ENCODE measurements at places on chromosomes 4 and X.

GRCh38 chr4:24169956-24170355 is 280.1 kb upstream of the PPARGC1A start:
- DNase-seq: no peak

DNA sequence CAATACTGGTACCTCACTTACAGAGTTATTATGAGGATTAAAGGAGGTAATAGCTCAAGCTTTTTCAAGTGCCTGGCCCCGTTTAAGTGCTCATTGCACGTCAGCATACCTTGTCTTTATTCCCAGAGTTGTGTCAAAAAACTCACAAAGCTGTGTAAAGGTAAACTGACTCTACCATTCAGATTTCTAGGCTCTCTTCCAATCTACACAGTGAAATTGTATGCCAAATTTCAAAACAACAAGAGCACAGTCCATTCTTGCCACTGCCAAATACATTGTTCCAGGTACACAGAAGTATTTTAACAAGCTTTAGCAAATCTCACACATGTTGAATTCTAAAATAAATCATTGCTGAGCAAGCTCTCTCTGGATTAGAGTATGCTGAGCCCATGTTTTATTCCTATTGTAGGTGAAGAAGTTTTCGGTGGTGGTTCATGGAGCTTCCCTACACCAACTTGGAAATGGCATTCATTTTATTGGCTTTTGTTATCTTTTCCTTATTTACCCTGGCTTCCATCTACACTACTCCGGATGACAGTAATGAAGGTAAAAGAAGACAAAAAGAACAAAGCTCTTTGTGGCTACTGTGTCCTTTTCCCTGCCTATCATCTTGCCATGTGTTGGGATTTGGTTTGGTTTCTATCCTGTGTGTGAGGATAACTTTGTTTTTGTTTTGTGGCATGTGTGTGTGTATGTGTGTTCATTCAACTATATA is 16.2 kb downstream of the SMIM31 start:
- DNase-seq: no peak

GRCh38 chr4:90127706-90128345 is 632 bp downstream of the CCSER1 start:
- DNase-seq: no peak

GRCh38 chrX:66833426-66833825 is 194.5 kb upstream of the EDA2R start:
- no peak for DNase-seq

DNA sequence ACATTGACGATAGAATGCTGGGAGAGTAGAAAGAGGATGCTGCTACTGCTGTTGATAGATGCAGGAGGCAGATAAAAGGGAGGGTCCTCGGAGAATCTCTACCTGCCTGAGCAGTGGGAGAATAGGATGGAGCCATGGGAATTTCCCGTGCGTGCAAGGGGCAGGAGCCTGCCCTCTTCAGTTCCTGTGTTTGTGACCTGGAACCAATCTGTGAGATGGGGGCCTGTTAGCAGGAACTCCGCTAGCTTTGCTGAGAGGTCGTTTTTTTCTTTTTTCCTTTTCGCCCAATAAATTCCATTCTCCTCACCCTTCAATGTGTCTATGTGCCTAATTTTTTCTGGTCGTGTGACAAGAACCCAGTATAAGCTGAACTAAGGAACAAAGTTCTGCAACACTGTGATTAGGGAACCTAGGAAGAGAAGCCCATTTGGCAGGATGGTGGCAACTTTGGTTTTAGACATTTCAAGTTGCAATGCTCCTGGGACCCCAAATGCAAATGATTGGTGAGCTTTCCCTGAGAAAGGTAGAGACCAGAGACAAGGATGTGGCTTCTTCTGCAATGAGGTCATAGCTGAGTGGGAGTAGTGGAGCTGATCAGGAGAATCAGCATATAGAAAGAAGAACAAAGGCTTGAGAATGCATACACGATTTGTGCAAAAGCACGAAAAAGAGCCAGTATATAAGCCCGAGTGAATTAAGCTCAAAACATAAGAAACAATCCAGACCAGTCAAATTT is 23.9 kb downstream of the SLC39A8 start:
- DNase-seq: no peak

DNA sequence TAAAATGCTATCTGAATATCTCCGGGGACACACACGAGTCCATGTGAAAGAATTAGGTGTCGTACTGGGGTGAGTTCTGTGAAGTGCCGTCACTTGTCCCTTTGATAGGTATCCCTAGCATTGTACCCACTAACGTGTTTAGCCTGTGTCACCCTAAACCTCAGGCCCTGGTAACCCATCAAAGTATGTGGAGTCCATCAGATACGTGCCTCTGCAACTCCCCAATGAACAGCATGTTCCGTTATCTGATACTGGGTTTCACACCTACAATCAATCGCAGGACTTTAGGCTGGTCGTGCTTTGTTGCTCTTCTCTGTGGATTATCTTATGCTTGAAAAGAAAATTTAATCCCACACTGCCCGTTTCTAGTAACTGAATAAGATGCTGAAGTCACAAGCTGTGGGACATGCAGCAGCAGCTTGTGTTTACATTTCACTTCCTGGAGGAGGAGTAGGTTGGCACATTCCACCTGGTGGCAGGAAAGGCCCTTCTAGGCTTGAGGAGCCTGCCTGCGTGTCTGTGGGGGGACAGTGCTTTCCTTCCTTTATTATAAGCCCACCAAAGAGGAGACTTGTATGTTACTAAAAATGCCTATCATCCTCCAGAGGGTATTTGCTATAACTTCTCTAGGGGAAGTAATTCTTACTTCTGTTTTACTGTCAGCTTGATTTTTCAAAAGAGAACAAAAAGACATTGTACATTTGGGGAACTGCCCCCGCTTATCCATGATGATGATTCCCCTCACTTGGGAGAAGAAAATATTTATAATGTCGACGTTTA is 127.2 kb downstream of the FNIP2 start:
- no peak for DNase-seq

DNA sequence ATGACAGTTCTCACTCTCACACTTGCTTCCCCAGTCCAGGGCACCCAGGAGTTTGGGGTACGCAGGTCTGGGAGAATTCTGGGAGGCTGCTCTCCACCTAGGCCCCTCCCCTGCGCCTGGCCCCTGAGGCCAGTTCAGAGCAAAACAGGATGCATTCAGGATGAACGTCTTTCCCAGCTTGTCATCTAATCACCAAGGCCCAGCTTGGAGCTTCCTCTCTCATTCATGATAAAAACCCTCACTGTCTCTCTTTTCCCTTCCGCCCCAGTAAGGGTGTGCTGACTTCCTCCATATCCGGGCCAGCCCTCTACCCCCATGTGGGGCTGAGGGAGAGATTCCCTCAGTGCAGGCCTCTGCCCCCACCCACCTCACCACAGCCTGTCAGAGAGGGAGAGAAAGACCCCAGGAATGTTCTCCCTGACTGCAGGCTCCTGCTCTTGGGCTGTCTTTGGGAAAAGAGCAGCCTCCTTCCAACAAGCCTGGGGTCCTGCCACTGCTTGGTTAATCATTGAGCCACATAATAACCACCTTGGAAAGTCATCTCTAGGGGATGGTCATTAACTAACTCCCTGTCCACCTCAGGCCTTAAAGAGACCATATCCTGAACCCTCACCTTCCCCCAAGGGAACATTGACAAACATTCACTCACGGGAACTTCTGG is 50.1 kb downstream of the STARD8 start:
- no peak for DNase-seq

- no peak for DNase-seq
Observed at GRCh38 chr4:5212255-5213013, 161.2 kb downstream of the STK32B start.

DNA sequence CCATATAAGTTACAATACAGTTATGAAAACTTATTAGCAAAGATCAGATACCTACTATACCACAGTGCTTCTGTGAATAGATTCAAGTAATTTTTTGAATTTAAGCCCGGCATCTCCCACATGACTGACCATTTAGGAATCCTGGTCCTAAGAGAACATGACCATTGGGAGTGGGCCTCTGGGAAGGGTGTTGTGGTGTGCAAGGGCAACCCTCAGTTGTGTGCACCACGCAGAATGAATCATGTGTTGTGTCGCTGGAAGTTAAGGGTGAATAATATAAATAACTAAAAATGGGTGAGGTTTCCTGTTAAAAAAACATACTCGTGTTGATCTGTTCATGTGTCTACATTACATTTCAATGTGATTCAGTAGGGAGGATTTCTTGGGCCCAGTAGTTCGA is 15.5 kb downstream of the CPE start:
- no peak for DNase-seq

- no peak for DNase-seq
Observed at GRCh38 chrX:49925176-49925575, 2.8 kb downstream of the CLCN5 start.

- no peak for DNase-seq
Observed at GRCh38 chr4:112199041-112199440, 32.5 kb upstream of the AP1AR start.

DNA sequence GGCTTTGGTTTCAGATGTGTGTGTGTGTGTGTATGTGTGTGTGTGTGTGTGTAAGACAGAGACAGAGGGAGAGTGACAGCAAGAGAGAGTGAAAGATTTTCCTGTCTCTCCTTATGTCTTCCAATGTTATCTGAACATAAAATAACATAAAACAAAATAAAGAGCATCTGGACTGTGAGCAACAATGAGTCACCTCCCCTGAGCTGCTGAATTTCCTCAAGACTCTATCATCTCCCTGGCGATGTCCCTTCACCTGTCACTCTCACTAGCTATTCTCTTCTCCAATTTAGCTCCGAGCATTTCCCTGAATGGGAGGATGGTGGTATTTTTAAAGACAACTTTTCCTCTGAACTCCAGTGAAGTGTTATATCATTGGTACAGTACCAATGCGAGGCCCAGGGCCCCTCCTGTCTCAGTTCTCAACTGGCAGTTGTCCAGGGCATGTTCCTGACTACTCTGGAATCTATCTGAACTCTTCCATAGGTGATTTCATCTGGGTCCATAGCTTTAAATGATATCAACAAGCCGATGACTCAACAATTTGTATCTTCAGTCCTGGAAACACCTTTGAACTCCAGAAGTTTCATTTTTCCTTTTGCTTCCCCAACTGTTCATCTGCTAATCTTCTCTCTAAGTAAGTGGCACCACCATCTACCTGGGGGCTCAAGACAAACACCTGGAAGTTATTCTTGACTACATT is 195.0 kb upstream of the CLNK start:
- no peak for DNase-seq

DNA sequence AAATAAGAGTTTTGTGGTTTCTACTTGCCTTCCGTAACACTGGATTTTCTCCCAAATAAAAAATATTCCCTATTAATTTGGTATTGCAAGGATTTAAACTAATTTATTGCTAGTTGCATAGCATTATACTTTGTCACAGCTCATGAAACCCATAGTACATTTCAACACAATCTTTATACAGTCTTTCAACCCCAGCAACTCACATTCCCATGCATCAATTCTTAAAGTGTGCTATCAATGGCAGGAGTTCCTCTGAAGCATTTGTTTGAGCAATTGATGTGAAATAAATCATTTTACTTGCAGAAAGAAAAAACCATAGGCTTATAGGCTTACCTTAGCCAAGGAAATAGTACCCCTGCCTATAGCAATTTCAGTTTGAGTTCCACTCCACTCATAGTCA is 251.9 kb downstream of the PAPSS1 start:
- no peak for DNase-seq

DNA sequence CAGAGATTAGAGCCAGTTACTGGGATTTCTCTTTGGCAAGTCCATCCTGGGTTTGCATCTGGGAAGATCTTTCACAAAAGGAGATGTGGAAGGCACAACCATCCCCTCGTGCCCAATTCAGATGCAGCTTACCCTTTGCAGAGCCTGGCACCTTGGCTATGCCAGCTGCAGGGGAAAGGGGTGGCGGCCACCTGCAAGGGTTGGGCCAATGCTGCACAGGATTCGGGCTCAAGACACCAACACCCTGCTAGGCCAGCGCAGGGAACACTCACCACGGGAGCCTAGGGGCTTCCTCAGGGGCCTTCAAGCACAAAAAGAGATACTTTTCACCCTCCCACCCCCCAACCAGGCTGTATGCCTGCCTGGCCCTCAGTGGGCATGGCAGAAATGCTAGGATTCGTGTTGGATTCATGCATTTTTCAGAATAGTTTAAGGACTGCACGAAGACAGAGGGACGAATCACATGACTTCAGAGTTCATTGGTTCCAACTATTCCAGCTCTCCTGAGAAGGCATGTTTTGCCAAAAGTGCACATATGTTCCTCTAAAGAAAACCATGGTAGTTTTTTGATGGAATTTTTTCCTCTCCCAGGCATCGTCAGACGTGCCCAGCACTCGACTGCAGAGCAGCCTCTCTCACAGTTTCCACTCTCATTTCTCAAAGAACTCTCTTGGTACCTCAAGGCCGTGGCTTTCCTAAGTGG is 94.4 kb downstream of the PHKA2 start:
- no peak for DNase-seq

DNA sequence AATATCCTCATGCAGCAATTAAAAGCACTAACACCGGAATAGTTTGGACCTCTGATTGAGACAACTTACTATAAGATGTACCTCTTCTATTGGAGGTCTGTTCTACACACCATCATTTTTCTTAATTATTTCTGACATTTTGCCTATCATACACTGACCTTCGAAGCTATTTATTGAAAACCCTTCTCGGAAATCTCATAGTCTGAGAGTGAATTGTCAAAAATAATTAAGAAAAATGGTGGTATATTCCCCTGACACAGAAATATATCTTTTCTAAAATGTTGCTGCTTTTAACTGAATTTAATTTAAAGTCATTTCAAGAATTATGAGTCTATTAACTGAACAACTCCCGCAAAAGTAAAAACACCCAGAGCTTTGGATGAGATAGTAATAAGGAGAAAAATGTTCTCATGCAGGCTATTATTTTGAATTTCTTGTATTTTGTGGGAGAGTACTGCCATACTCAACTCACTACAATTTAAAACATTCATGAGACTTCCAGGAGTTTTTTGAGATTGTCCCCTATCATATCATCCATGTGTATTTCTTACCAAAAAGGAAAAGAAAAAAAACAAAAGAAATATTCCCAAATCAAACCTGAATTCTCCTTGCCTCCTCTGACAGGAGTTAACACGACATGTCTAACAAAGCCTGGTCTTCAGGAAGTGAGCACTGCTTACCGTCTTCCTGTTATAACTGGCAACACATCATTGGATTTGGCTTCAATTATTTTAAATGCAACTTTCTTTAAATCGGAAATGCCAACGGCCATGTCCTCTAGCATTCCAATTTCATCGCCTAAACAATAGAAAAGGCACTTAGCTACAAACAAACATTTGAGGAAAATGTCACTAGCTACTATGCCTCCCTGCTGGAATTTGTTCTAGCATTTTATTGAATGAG is 485.3 kb downstream of the IL15 start:
- DNase-seq: no peak

GRCh38 chr4:4761128-4761982 is 98.1 kb upstream of the MSX1 start:
- DNase-seq: no peak

DNA sequence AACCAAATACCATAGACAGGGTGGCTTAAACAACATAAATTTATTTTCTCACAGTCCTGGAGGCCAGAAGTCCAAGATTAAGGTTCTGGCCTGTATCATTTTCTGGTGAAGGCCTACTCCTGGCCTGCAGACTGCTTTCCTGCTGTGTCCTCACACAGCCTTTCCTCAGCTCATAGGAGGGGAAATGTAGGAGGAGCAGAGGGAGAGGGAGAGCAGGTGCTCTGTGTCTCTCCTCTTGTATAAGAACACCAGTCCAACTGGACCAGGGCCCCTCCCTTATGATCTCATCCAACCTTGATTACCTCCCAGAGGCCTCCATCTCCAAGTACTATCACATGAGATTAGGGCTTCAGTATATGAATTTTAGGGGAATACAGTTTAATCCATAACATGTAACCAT is 34.3 kb downstream of the RAPGEF2 start:
- DNase-seq: no peak

Data from stimulated activated CD4-positive, alpha-beta T cell treated with anti-CD3 and anti-CD28 coated beads, TNF-alpha, amount 100 ng/mL, for 1 hour (primary cell).